CD4-positive, alpha-beta T cell treated with Interleukin-15 for 1 hour (primary cell): ENCODE measurements at places on chromosomes 2 and 18.

DNA sequence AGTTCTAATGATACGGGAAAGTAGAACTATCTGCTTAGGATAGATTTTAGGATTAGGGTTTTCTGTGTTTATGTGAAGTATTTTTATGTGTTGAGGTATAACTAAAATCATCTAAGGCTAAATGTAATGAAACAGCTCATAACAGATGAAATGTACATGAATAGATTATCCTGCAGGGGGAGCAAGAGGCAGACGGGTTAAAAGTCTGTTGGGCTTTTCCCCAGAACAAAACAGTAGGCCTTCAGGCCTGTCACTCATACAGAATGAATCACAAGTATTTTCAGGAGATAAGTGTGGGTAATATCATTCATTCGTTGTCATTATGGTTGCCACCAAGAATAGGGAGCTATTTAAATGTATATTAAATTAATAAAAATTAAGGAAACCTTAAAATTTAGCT, 107.9 kb upstream of the IL1R2 start:
- DNase-seq, result no peak

GRCh38 chr2:13413989-13414388, 697.3 kb downstream of the TRIB2 start:
- DNase-seq, result no peak

- peak; percentile 50 for DNase-seq
Measured at GRCh38 chr2:12168791-12169388, 422.5 kb downstream of the LPIN1 start.

DNA sequence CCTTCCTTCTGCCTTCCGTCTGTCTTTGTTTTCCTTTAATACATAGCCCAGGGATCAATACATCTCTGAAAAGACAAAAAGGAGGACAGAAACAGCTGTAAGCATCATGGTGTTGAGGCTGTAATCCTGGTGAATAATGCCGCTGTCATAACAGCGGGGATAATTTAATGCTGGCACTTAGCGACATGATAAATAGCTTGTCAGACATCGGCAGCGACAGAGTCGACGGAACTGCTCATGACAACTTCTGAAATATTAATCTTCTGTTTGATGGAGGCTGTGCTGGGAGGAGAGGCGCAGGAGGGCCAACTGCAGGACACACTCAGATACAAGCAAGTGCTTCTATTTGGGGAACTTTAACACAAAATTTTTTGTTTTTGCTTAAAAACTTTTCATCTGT, 602.2 kb downstream of the GALR1 start:
- no peak for DNase-seq

DNA sequence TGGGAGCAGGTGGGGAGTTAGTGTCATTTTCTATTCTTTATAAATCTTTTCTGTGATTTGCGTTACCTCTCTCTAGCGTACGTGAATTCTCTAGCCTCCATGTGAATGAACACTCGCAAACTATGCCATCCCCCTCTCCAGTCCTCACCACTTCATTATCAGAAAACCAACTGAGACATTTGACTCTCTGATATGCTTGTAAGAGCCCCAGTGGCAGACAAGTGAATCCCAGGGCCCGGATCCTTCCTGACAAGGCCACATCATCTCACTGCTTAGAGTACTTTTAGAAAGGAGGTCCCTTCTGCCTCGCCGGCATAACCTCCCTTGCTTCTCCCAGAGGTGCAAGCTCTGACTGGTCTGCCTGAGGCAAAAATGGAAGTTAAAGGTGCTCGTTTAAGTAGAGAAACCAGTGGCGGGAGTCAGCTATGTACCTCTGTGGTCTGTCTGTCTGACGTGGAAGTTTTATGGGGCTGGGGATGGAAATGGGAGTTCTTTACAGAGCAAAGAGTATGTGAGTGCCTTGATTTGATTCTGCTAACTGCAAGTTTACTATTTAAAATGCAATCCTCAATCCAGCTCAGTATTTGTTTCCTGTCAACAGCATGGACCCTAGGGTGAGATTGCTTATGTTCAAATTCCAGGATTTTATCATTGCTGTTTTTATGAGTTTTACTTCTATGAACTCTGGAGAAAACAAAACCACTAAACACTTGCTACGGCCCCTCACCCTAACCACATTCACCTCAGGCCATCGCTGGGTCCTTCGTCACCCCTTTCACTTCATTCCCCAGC, 114.9 kb upstream of the MSTN start:
- DNase-seq, result no peak

DNA sequence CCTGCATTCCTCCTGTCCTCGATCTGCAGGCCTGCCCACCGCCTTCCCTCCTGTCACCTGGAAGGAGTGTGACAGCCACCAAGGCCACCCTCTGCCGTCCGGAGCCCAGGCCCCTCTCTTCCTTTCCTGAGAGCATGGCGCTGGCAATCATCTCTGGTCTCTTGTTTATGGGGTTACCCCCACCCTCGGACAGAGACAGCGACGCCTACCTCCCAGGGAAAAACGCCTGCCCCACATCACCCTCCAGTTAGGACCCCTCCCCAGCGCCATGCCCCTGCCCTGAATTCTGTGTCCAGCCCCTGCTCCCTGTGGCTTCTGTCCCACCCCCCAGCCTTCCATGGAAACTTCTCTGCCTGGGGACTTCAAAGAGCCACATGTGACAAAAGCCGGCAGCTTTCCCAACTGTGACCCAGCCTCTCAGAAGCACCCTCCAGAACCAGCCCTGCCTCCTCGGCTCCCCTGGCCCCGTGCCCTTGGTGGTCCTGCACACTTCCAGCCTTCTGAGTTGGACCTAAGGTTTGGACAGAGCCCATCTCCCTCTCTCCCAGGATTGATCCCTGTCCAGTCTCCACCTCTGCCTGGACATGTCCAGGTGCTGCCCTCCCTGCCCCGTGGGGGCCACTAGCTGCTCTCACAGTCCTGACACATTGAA, 145.0 kb upstream of the HDAC4 start:
- no peak for DNase-seq

- DNase-seq, result no peak
Measured at GRCh38 chr2:74984947-74985637, 26.6 kb downstream of the POLE4 start.

DNA sequence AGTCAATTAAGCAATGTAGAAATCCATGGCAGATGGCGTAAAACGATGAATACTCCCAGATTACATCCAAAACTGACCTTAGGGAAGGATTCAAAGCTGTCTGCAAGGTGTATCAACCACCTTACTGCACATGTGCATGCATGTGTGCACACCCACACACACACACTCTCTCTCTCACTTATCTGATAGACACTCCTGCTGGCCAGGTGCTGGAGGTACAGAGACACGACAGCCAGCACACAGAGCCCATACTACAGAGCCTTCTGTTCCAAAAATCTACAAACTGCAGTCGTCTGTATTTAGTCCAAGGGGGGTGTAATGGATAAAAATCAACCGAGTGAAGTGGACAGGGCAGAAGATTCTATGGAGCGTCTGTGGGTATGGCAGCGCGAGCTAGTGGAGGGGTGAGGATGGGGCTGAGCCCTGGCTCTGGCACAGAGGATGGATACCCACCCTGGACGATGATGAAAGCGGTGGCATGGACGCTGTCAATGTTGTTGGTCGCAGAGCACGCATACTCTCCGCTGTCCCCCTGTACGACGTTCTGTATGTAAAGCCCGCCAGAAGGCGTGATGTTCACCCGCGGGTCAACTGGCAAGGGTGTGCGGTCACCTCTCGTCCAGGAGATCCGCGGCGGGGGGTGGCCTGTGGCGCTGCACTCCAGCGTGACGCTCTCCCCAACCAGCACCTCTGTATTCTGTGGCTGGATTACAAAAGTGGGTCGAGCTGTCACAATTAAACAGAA, 78.4 kb downstream of the PXDN start:
- no peak for DNase-seq

GRCh38 chr2:61210332-61210981, 48.5 kb downstream of the C2orf74 start:
- DNase-seq, result no peak

- peak; percentile 25 for DNase-seq
Measured at GRCh38 chr2:138814123-138814898, 34.1 kb upstream of the NXPH2 start.
